Stimulated activated CD4-positive, alpha-beta T cell treated with anti-CD3 and anti-CD28 coated beads, TNF-alpha, amount 100 ng/mL, for 4 hours (primary cell): ENCODE measurements at places on chromosomes 2 and 18.

- no peak for DNase-seq
Measured at GRCh38 chr2:177273408-177273807, 8.9 kb upstream of the NFE2L2 start.

DNA sequence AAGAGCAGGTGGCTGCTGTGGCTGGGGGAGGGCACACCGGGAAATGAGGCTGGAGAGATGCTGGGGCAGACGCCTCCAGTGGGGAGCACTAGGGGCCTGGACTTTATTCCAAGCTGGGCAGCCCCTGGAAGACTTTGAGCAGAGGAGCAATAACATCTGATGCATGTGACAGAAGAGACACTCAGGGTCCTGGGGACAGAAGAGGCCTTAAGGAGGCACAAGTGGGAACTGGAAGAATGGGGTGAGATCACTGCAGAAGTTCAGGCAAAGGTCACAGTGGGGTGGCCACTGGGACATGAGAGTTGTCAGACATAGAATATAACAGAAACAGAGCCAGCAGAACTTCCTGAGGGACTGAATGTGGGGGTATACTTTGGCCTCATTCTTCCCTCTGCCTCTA lies 24.0 kb downstream of the TGFA start:
- DNase-seq, result no peak

- DNase-seq, result peak; percentile 5
Measured at GRCh38 chr2:203328760-203329540, 756 bp downstream of the ABI2 start.

DNA sequence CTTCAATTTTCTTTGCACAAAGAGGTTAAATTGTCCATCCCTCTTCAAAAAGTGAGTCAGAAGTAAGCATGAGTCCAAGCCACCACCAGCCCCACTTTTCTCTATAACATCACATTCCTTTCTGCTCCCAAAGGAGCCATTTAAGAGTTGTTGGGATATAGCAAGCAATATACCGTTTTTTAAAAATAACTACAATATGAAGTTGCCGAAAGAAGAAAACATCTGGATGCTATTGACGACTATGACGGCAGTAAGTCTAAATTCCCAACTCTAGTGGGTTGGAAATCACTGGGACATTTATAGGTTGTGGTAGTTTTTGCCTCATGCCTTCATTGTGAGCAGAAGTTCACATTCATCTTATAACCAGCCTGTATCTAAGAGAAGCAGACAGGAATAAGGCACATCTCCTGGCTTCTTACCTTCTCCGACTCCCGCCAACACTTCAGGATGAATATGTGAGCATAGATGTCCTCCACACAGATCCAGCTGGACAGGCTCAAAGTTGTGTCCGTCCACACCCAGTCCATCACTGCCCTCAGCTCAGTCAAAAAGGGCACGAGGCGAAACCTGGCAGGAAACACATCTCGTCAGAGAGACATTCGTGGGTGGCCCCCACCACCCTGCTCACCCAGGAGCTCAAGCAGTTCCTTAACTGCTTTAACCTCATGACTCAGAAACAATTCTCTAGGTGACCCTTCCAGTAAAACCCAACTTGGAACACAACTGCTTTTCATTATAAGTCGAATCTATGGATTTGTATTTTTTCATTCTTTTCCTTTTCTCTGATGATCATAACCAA lies 163.6 kb downstream of the NAPG start:
- DNase-seq, result no peak

DNA sequence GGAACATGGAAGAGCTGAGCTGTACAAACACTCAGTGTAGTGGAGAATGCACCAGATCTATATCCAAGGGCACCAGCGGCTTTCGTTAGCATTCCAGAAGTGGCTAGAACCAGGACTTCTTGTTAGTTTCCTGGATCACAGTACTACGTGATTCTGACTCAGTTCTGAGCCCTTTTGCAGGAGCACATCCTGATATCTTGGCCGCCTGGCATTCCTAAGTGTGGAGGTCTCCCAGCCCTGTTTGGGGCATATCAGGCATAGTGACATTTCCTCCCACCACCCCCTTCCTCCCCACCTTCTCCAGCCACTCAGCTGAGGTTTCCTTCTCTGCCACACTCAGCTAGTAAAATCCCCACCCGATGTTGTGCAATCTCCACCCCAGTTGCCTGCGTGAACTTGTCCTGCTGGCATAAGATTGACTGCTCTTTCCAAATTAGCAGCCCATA lies 63.4 kb downstream of the BMP10 start:
- DNase-seq, result no peak

- no peak for DNase-seq
Measured at GRCh38 chr2:157257312-157258252, at the start of gene GALNT5. Gene GALNT5, plus strand, starts transcription at chr2:157257705. Its CDS starts 378 bp downstream, at chr2:157258083.
